ENCODE measurements at places on chromosomes 4 and X. TPM values are rescaled to one million over a fixed set of nuclear protein-coding genes. Genes with fewer than 3 reads are reported as not detected.

GRCh38 chr4:52658641-52659000, 480 bp downstream of the USP46 start:
- DNase-seq: no peak

DNA sequence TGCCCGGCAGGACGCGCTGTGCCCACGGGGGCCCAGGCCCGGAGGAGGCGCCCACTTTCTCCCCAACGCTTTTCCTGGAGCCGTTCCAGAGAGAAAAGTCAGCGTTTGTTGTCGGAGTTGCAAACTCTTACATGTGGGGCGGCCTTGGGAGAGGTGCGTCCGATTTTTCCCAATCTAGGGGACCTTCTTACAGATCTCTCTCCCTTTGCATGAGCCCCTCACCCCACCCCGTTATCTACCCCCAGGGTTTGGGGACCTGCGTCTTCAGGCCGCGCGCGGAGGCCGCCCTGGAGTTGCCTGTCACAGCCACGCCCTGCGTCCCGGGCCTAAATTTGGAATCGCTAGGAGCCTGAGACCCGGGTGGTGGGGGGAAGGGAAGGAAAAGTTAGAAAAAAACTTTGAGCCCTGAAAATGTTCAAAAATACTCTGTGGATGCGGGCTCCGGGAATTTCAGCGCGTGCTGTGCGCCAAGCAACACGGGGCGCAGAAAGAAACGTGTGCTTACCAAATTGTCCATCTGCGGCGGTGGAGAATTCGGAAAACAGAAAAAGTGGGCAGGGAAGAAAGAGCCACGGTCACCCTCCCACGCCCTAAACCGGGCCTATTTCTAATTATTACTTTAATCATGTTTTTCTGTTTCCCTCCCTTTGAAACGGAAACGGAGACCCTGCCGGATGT, 587 bp downstream of the CD99 start:
- DNase-seq: peak; percentile 48

GRCh38 chrX:135345107-135345589, 35.9 kb downstream of the ETDC start:
- DNase-seq: no peak

- DNase-seq: no peak
Measured at GRCh38 chr4:152572417-152573086, 36.7 kb upstream of the FBXW7 start.

Gene GPR173
- total RNA-seq: 0.36 TPM

GRCh38 chr4:182862921-182863320, 54.3 kb downstream of the DCTD start:
- DNase-seq: no peak

Gene DCAF12L1
- total RNA-seq: not detected

- DNase-seq: peak; percentile 62
Measured at GRCh38 chr4:101346351-101347266, 717 bp downstream of the PPP3CA start.

DNA sequence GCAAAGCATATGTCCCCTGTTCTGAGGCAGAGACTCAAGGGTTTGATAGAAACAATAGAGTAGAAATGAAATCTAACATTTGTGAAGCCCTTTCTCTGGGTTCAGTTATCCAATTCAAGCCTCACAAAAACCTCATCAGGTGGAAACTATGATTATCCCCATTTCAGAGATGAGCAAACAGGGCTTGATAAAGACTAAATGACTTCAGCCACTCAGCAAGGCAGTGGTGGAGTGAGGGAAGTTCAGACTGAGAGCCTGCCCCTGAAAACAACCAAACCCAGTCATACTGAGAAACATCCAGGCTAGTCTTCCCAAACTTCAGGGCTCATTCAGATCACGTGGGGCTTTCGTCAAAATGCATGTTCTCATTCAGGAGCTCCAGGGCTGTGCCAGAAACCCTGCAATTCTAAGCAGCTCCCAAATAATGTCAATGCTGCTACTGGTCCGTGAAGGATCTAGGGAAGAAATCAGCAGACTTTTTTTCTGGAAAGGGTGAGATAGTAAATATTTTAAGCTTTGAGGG, 109.6 kb upstream of the KIT start:
- DNase-seq: no peak

- no peak for DNase-seq
Measured at GRCh38 chr4:13665701-13666660, 38.5 kb upstream of the BOD1L1 start.

Gene SPANXD
- not detected for total RNA-seq

DNA sequence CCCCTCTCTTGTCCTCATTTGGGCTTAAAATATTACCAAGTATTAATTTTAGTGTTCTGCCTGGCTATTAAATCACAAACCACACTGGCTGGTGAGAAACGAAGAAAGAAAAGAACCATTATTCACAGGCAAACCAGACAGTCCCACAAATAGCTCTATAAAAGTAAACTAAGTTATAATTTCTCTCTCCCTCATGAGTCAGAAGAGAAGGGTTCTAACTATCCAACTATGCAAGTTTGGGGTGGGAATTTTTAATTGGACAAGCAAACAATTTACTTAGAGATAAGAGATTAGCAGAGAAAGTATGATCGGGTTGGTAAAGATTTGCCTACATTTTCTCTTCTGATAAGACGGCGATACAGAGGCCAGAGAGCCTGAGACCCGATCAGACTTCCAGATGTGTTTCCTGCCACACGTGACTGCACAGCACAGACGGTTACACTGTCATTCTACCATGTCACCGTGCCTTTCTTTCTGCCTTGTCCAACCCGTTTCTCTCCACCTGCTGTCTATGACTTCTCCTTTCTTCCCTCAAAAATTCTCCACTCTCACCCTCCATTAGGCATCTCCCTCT, 52.3 kb downstream of the MEPE start:
- DNase-seq: no peak

DNA sequence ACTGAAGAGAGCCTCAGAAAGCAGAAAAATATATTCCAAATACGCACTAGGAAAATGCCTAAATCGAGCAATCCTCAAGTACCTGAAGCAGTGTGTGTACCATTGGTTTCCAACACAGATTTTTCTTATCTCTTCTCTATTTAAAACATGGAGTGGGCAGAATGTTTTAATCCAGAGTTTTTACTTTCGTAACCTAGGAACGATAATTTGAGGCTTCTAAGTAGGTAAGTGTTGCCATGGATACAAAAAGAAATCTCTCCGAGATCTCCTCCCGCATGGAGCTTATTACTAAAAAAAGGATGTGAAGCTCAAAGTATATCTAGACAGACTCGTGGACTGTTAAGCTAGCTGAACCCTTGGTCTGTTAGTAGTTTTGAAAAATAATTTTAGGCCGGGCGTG, 23.0 kb upstream of the OTUD4 start:
- no peak for DNase-seq

DNA sequence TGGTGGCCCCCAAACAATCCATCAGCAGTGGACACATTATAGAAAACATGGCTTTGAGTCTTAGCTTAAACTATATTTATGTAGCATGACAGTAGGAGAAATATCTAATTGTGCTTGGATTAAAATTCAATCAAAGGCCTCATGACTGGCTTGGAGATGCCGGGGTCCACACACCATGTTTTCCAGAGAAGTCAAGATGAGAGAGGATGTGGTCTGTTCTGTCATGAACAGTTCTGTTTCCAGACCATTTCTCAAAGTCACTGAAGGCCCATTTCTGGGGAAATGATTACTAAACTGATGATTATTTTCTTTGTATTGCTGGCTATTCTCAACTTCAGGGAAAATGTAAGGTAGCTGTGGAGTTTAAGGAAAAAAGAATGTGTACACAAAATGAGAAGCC, 76.3 kb downstream of the C4orf51 start:
- DNase-seq: peak; percentile 30

DNA sequence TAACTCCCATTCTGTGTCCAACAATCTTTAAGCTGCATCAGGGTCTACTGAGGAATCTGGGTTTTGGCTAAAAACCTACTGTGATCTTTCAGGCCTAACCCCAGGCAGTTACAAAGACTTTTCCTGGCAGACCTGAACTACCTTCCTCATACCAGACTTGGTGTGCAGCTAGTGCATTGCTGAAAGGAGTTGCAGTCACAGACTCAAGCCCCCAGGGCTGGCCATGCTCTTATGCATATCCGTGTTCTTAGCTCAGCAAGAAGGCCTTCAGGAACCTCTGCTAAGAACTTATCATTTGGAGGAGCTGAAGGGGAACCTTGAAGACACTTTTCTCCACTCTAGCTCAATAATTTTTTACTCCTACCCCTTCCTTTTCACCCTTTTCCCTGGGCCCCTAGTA, 147.5 kb downstream of the INPP4B start:
- no peak for DNase-seq

Gene HPSE
- 6.0 TPM for total RNA-seq

GRCh38 chr4:168716406-168717129, 219.7 kb downstream of the PALLD start:
- no peak for DNase-seq

- no peak for DNase-seq
Measured at GRCh38 chr4:52983563-52984303, 121.6 kb downstream of the RASL11B start.

Gene CRMP1
- not detected for total RNA-seq

- DNase-seq: no peak
Measured at GRCh38 chr4:72063726-72064125, 31.9 kb downstream of the NPFFR2 start.

- no peak for DNase-seq
Measured at GRCh38 chr4:79759793-79760192, 313.2 kb downstream of the ANTXR2 start.

DNA sequence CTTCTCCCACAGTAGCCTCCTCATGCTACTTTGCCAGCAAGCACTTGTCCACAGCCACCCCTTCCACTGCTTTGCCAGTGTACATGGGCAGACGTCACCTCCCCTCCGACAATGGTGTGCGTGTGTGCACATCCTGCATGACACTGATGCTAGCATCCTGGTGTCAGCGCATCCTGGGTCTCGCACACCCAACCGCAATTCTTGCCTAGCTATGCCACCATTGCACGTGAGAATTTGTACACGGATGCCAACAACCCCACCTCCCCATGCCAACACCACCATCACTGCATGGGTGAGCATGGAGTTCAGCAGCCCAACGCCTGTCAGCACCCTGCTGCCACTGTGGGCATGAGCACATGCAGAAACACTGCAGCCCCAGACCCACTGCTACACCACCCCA, 550.0 kb downstream of the STPG2 start:
- DNase-seq: no peak

- peak; percentile 41 for DNase-seq
Measured at GRCh38 chrX:18983666-18984380, at the start of gene PHKA2. Gene PHKA2, minus strand, starts transcription at chrX:18984114. Its CDS starts 182 bp downstream, at chrX:18983932.

DNA sequence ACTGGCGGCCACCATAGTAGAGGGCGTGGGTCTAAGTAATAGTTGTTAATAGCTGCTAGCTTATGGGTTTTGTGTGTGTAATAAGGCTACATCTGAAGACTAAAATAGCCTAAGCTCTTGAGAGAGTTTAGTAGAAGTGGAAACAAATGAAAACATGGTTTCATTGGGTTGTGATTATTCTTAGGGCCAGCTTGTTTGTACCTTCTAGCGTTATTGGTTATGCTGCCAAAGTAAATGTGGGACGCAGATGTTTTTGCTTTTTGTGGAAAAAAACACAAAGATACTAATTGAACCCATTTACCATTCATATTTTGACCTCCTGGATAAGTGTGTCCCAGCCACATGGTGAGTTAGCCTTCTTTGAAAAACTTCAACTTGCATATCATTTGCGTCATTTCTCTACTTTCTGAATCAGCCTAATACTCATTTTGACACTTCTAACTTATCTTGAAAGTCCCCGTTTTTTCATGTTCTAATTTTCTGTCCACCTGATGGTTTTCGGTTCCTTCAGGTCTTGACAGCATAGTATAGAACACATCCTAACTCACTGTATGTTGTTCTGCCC, 305.3 kb downstream of the FRMPD4 start:
- no peak for DNase-seq

Gene CXorf51A
- total RNA-seq: not detected

GRCh38 chr4:98851806-98852205, 77.1 kb downstream of the EIF4E start:
- DNase-seq: no peak

- DNase-seq: no peak
Measured at GRCh38 chr4:3851211-3851610, 85.0 kb downstream of the ADRA2C start.

Gene IRAK1
- 134 TPM for total RNA-seq

GRCh38 chr4:184893801-184894571, 68.2 kb upstream of the ACSL1 start:
- no peak for DNase-seq

DNA sequence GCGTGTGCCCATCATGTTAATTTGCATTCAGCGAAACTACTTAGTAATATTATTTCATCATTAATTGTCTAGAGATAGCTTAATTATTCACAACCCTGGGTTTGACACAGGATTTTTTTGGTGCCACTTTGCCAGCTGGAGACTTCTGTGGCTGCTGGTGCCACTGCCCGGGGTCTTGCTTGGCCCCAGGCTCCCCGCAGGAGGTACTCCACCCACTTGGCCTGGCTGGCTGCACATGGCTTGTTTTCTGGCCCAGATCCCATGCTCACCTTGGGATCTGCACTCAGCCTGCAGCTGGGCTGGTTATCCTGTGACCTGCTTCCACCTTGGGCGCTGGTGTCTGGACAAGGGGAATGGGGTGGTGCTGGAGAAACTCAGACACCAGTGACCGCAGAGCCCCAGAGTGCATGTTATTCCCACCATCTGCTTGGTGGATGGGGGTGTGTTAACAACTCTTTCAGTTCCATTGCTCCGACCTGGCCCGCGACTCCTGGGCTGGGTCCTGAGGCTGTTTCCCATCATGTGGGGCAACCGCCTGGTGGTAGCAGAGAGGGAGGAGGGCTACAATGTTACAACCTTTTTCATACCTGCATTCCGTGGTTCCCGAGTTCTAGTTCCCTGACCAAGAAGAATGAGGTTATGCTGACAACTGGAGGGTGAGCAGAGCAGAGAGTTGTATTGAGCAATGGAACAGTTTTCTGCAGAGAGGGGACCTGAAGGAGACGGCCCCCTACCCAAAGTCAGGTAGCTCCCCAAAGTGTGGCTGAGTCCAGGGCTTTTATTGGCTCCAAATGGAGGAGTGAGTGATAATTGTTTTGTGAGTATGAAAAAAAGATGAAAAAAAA, 1950.0 kb upstream of the IGFBP7 start:
- no peak for DNase-seq

- DNase-seq: no peak
Measured at GRCh38 chr4:6874981-6875380, 34.6 kb upstream of the TBC1D14 start.

Gene MAGEA2
- not detected for total RNA-seq

GRCh38 chr4:132493476-132493875, 655.6 kb upstream of the PCDH10 start:
- DNase-seq: no peak

Data from activated CD8-positive, alpha-beta T cell treated with anti-CD3 and anti-CD28 coated beads for 36 hours (primary cell).